ENCODE measurements at places on chromosomes 3 and 15.

DNA sequence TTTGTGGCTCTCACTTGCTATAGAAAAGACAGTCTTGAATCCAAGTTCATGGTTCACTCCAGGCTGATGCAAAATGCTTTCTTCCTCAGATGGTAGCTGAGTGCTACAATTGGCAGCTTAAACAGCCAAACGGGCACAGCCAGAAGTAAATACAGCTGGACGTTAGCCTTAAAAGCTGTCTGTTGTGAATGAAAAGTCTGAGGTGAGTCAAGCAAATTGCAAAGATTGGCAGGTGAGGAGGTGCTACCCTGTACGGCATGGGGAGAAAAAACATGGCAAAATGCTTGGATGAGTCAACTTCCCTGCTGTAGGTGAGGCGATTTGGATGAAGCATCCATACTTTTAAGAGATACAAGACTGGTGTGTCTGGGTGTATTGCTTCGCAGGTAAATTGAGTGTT, 40.5 kb downstream of the IL5RA start:
- DNase-seq = no peak

DNA sequence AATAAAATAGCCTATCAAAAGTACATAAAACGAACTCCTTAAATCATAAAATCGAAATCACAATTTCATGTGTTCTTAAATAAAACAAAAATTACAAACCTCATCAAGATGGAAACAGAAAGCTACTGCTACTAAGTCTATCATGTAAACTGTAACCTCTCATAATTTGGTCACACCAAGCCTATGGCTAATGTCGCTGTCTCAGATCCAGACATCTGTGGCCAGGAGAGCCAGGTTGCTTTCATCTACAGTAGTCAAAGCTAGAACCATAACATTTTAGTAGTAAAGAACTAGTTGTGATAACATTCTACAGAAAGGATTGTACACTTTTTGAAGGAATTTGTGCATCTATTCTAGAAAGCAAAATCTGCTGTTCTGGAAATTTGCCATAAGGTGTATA, 197.4 kb upstream of the MBNL1 start:
- no peak for DNase-seq

- DNase-seq = no peak
Measured at GRCh38 chr15:39285071-39285470, 295.8 kb upstream of the THBS1 start.

DNA sequence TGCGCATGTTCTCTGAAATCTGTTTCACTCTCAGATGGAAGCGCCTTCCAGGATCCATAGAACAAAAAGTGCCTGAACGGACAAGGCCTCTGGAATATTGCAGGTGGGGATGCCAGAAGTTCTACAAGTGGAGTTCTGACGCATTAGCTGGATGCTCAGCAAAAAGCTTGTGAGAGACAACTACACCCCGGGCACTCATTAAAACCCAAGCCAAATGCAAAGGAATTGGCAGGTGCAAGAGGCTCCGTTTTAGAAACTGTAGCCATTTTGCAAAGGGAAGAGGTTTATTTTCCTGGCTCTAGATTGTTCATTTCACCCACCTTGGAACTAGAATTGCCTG, 35.2 kb upstream of the SLC24A5 start:
- DNase-seq = no peak

DNA sequence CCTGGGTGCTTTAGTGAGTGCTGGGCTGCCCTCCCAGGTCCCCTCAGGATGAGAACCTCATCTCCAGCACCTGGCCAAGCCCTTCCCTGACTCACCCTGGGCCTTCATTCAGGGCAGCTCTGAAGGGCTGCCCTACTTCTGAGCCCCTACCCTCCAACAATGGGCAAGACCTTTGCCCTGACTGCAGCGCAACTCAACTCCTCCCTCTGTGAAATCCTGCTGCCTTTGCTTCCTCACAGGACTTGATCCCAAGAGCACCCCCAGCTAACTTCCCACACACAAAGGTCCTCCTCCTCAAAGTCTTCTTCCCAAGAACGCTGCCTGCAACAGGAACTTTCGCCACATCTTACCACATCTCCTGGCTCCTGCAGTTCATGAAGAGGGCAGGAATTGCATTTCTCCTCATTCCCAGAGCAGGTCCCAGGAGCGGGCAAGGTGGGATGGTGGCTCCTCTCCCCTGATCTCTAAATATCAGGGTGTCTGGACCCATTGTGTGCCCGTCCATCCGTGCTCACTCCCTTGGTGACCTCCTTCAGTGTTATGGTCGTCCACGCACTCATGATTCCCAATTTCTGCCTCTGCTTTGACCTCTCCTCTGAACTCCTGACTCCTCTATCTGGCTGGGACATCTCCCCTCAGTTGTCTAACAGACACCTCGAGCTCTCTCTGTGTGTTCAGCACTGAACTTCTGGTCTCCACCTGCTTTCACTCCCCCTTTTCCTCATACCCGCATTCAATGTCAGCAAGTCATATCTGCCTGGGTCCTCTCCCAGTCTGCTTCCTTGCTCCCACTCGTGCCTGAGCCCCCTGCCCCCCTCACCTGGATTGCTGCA, 4.5 kb upstream of the SSUH2 start:
- no peak for DNase-seq

GRCh38 chr3:123831420-123831819, 52.7 kb downstream of the MYLK start:
- DNase-seq = no peak

DNA sequence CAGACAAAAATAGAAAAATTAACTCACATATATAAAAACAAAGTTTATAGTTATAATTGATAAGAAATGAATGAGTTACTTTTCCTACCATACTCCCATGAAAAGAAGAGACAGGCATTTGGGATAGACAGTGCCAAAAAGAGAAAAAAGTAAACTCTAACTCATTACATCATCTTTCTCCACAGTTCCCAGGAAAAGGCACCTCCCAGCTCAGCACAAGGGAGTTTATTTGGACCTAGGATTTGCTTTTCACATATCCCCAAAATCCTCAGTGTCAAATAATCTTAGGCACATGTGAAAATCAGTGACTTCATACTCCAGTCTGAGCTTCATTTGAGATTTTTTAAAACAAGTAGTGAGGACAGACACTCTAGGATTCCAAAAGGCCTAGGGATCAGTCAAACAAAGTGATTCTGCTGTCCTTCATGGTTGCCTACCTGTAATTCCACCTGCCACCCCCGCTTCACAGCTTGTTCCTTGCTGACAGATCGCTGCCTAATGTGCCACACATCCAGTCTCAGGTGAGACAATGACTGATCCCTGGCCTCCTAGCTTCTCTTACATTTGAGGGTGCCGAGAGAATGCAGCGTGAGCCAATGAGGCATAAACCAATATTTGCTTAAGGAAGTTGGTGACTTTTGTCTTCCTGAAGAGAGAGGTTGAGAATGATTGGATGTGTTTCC, 573.7 kb downstream of the TBL1XR1 start:
- no peak for DNase-seq
